ENCODE measurements at places on chromosomes 12 and 14.

GRCh38 chr14:92527721-92528120 lies 14.1 kb downstream of the RIN3 start:
- no peak for DNase-seq

DNA sequence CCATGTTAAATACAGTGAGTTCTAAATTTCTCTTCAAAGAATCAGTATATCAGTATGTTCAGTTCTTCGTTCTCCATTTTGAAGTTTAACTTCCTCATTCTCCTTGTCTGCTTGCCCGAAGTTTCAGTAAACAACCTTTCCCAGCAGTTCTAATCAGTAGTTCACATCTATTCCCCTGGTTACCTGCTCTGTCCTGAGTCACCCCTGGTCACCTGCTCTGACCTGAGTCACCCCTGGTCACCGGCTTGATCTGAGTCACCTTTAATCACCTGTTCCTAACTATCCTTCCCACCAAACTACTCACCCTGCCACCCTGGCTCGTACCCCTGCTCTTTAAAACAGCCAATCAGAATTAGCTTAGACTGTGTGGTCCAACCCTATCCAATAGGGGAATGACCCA lies 9.4 kb upstream of the OR10G3 start:
- DNase-seq: no peak

- no peak for DNase-seq
Measured at GRCh38 chr12:119835068-119835467, 42.1 kb downstream of the CIT start.

DNA sequence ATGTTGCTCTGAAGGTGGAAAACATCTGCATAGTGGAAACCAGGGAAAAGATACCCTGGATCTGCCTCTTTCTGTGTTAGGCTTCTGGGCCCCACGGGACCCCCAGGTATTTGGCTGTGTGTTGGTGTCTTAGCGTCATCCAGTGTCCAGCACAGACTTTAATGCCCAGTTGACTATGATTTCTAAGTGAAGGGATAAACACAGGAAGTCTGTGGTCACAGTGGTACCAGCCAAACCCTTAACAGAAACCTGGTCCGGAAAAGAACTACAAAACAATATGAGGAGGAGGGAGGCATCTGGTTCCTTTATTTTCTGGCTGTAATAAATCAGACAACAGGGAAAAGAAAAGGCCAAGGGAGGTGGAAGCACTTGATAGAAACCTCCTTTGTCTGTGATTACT lies 56.4 kb downstream of the CMKLR1 start:
- no peak for DNase-seq

GRCh38 chr12:47876440-47876960 lies 28.3 kb downstream of the VDR start:
- no peak for DNase-seq

GRCh38 chr12:11838403-11838802 lies 188.9 kb downstream of the ETV6 start:
- DNase-seq: no peak
